ENCODE measurements at places on chromosomes 12 and 14.

DNA sequence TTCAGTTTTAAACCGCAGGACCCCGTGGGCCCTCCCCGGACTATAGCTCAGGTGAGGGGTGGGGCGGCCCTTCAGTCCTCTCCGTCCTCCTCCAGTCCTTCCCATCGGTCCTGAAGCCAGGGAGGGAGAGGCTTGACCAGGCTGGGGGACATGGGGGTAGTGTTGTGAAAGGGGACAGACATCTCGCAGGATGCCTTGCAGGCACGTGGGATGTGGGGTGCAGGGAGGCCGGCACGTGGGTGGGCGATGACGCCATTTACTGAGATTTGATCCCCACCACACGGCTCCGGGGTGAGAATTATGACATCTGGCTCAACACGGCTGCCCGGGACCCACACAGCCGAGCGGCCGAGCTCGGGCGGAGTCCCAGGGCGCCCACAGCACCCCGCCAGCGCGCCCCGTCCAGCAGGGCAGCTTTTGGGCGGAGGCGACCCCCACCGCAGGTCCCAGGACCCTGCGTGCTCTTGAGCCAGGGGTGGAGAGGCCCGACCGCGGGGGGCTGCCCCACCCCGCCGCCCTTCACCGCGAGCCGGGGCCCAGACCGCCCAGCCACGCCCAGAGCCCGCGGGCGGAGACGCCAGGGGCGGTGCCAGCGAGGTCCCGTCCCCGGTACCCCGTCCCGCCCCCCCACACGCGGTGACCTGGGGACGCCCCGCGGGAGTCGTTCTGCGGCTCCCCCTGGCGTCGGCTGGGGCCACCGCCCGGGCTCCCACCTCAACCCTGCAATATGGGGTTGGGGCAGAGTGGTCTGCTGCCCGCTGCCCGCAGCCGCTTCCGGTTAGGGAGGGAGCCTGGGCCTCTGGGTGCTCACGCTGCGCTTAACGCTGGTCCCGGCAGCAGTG lies 3.3 kb upstream of the EXOC3L4 start:
- DNase-seq = peak; percentile 84

DNA sequence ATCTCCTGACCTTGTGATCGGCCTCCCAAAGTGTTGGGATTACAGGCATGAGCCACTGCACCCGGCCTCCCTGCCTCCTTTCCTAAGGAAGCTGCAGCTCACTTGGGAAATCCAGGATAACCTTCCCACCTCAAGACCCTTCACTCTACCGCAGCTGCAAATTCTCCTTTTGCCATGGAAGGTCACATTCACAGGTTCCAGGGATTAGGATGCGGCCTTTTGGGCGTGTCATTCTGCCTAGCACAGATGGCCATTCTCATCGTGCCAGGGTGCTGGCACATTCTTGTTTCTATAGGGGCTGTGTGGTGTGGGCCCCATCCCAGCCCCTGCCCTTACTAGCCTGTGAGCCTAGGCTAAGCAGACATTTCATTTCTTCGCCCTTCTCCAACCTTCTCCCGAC lies 219.9 kb downstream of the CHST11 start:
- DNase-seq = no peak

GRCh38 chr12:76144245-76144549 lies 59.7 kb upstream of the NAP1L1 start:
- DNase-seq = peak; percentile 29

DNA sequence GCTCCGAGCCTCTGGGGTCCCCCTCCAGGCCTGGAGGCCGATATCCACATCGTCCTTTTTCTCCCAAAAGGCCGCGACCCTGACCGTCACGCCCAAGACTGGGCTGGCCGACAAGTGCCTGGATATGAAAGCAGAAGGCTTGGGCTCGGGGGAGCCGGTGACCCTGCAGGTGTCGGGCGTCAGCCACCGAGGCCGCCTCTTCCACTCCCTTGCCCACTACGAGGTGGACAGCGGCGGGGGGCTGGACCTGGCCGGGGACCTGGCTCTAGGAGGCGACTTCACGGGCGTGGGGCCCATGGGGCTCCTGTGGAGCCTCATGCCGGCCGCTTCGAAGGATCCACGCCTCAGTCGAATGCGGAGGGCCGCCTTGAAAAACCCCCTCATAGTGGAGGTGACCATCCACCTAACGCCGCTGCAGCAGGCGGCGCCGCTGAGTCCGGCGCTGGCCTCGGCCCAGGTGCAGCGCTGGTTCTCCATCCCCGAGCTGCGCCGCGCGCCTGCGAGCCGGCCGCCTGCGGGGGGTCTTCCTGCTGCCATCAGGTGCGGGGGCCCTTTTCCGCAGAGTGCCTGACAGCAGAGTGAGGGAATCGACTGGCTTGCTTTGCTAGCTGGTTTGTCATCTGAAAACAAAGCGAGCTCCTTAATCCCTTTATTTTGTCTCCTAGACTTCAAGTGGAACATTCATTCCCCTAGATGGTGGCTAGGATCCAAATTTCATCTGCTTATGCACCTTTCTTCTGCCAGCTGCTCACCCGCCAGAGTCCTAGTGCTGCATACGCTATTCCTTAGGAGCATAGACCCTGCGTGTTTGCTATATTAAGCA lies 10.6 kb upstream of the DNAL1 start:
- DNase-seq = no peak

DNA sequence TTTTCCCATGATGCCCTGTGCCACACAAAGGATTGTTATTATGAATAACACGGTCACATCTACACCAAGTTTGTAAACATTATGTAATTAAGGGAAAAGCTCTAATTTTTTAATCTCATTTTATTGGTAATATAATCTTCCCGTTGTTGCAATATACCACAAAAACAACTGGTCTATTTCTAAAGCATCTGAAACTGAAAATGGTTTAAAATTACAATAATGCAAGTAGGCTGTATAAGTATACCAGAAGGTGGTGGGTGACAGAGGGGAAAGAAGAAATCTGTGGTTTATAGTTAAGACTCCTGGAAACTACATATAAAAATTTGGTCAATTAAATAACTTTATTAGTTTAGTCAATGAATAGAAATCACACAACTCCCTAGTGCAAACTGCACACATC lies 5.2 kb downstream of the DDHD1 start:
- no peak for DNase-seq

DNA sequence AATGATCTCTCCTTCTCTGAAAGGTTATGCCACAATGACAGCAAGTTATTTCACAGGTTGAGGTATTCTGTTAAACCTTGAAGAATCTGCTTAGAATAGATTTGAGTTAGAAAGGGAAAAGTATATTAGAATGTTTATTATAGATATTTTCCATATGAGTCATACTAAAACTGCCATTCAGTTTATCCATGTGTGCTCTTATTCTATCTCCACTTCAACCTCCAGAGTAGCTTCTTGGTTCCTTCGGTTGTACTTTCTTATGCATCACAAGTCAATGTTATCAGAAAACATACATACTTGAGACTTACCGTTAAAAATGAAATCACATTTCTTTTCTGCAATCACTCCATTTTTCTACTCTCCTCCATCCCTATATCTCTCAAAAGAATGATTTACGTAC lies 197.7 kb downstream of the BCAT1 start:
- DNase-seq = no peak

- no peak for DNase-seq
Observed at GRCh38 chr14:98325761-98326160, 946.2 kb downstream of the BCL11B start.

DNA sequence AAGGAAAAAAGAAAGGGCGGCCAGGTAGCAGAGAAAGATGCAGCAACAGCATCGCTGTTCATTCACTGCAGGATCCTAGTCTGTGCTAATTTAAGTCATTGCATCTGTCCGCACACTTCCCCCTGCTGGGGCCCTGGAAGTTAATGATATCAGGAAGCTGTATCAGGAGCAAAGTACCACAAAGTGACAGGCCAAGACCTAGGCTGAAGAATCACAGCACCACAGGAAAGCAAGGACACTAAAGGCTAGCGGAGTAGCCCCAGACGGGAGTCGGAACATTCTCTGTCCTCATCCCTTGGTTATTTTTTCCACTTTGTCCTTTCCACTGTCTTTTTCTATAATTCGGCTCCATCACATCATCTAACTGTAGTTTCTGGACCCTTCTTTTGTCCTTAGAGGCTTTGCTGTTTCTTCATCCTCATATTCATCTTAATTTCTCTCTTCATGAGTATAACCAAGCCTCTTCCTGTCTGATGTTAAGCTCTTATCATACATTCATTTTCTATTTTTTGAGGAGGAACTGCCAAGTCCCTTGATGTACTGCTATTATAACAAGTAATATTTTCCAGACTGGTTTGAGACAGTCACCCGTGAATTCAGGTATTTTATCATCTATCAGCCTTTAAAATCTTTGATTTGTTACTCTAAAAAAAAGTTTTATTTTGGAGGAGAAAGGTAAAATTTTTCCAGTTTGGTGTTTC lies 28.3 kb downstream of the DUSP16 start:
- DNase-seq = no peak

DNA sequence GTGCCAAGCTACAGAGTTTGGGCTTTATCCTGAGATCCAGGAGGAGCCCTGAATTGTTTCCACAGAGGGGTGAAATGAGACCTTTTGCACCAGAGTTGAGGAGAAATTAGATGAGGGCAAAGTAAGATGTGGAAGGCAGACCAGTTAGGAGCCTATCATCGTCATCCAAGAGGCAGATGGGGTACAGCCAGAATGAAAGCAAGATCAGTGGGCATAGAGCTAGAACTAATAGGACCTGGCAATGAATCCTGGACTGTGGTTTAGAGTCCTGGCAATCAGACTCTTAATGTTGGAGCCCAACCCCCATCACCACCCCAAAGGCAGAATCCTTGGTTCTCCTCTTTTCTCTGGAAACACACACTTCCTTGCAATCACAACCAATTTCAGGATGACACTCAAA lies 166.6 kb upstream of the HMGA2 start:
- no peak for DNase-seq

GRCh38 chr14:33676135-33676566 lies 274.7 kb downstream of the EGLN3 start:
- DNase-seq = no peak

GRCh38 chr12:97397008-97397407 lies 65.6 kb upstream of the RMST start:
- DNase-seq = no peak

DNA sequence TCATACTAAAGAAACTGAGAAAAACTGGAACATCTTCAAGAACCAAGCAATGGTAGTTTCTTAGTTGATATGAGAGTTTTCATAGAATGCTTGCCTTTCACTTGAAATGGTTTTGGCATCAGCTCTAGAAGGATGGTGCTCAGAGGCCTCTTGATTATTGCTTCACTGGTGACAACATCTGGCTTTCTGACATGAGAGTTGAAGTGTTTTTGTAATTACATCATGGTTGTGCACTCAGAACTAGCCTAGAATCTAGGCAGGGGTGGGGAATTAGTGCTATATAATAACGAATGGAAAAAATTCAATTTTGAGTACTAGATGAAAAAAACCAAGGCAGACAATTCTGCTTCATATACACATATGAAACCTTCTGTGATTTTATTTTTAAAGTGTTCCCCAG lies 172.8 kb upstream of the LMNTD1 start:
- DNase-seq = no peak

- no peak for DNase-seq
Observed at GRCh38 chr14:64422756-64423155, 34.6 kb downstream of the MTHFD1 start.

DNA sequence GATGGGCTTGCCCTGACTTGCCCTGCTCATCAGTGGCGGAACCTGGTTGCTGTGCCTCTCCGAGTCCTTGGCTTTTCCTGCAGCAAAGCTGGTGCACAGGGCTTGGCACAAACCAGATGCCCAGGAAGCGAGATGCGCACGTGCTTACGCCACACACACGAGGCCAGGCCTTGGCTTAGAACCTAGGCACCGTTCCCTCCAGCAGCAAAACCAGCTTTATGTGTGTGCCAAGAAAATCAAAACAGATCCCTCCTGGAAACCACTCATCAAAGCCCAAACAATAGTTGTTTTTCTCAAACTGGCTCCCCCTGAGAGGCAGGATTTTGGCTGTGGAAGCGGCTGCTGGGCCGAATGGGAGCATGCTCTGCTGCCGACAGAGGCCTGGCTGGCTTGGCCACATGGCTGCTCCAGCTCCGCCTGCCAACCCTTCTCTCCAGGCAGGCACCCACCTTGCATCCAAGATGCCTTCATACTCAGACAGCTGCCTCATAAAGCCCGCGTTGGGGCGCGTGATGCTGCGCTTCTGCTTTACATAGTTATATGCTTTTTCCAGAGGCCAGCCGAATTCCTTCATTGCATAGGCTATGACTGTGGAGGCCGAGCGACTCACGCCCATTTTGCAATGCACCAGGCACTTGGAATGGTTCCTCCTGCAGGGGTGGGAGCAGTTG lies 58.7 kb downstream of the SSH1 start:
- no peak for DNase-seq

DNA sequence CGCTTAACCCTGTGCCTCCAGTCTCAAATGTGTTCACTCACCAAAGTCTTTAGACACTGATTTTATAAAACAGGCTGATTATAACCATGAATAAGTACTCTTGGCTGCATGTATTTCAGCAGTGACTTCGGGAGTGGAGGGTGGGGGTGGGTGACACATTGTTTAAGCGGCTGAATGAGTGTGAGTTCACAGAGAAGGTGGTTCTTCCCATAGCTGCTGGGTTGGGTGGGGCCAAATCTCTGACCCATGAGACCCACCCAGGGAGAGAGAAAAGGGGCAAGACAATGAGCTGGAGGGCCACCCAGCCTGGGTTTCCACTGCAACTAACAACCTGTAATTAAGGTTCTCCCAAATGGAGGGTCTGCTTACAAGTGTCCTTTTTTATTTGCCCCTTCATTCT lies 96.4 kb downstream of the SYNE3 start:
- DNase-seq = no peak

- DNase-seq = no peak
Observed at GRCh38 chr14:26200687-26201086, 397.1 kb downstream of the NOVA1 start.

GRCh38 chr14:95250140-95250769 lies 69.5 kb downstream of the CLMN start:
- no peak for DNase-seq

DNA sequence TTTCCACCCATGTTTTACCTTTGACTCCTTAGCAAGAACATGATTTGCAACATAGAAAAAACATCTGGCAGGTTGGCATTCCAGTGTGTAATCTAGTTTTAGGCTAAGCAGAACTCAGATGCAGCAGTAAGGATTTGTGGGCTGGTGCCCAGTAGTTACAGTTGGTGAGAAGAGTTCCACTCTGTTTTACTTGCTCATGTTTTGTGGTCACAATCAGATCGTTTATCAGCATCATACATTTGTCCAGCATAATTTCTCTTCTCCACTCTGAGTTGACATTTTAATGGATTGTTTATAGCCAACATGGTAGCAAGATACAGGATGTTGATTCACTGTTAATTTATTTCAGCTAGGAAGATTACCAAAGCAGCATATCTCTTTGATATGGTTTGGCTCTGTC lies 120.0 kb downstream of the PDE6H start:
- DNase-seq = no peak

DNA sequence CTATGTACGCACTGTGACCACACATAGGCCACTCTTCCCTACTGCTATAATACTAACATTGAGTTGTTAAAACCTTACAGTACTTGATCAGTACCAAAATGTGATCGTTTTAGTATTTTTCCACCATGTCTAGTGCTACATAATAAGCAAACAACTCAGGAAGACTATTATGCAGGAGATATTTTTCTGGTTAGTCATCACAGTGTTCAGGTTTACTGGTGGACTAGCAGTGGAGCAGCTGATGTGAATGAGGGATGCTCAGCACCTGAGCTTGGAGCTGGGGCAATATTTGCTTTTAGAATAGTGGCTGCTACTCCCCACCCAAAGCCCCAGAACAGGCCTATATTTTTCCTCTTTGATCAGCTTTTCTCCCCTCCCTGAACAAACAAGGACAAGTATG lies 513.1 kb downstream of the KCNH5 start:
- DNase-seq = no peak

- no peak for DNase-seq
Observed at GRCh38 chr12:131348231-131348630, 362.7 kb upstream of the SFSWAP start.
